CD4-positive, alpha-beta T cell treated with Interleukin-17A for 1 hour (primary cell): ENCODE measurements at places on chromosomes 12 and 14.

- DNase-seq = no peak
Observed at GRCh38 chr12:132117558-132117875, 26.6 kb downstream of the DDX51 start.

DNA sequence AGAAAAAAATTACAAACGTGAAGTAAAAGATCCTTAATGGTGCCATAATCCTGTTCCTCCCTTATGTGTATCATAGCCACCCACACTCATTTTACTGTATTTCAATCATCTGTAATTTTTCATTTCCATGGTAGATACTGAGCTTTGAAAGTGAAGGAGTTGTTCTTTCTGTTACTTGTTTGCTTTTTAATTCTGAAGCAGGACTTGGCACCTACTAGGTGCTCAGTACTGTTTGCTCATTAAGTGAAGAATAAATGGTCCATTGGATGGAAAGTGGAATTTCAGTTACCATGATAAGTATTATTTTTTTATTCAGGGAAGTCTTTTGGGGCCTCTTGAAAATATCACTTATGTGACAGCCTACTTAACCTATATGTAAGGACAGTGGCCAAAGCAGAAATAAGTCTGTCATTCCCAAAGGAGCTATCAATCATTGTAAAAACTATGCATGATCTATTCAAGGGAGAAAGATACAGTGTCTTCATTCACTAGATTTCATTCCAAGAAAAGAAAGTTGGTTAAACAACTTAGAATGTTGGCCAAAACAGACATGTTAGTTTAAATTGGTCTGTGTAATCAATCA lies 1244.4 kb upstream of the SEL1L start:
- DNase-seq = no peak

- DNase-seq = no peak
Observed at GRCh38 chr14:95981965-95982364, 57.2 kb upstream of the C14orf132 start.

DNA sequence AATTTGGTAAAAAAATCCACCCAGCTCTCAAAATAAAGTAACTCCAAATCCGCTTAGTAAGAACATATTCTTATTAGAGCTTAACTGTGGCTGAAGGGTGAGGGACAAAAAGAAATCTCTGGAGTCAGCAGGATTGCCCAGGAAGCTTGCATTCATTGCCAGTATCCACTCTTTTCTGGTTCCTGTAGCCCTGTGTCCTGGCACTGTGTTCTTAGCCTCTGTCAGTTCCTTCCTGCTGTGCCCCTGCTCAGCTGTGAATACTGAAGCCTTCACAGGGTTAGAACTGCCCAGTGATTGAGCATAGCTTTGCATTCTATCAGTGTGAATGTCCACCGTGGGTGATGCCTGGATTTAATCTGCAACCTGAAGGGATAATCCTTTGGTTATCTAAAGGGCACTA lies 266.9 kb upstream of the PELI2 start:
- no peak for DNase-seq

GRCh38 chr12:109182041-109182839 lies 65.9 kb downstream of the ACACB start:
- no peak for DNase-seq

- no peak for DNase-seq
Observed at GRCh38 chr14:30283822-30284446, 275.0 kb upstream of the G2E3 start.

- no peak for DNase-seq
Observed at GRCh38 chr12:108773798-108774788, 42.8 kb upstream of the CORO1C start.

GRCh38 chr12:78964521-78964920 lies 99.9 kb downstream of the SYT1 start:
- DNase-seq = no peak

- peak; percentile 78 for DNase-seq
Observed at GRCh38 chr12:53743266-53744129, 8.3 kb downstream of the CISTR start.

DNA sequence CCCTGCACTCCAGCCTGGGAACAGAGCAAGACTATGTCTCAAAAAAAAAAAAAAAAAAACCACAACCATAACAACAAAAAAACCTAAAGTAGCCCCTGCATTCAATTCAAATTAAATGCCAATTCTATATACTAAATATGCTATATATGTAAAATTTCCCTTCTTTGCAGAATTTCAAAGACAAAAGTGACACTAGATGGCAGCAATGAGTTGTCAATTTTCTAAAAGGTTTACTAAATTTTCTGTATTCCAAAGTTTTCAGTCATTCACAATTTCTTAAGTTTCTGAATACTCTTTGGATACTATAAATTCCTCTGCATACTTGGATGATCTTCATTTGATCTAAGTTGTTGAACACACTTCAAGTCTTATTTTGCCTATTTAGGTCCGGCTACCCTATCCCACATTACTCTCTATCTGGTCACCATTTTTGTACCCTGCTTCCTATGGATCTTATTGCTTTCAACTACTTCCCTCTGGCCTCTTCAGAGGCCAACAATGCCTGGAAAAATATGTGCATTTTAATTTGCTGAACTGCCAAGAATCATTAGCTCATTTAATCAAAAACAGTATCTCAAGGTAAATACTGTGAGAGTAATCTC lies 27.9 kb downstream of the HNRNPC start:
- peak; percentile 56 for DNase-seq

GRCh38 chr14:77324289-77324688 lies 3.5 kb downstream of the GSTZ1 start:
- DNase-seq = no peak

DNA sequence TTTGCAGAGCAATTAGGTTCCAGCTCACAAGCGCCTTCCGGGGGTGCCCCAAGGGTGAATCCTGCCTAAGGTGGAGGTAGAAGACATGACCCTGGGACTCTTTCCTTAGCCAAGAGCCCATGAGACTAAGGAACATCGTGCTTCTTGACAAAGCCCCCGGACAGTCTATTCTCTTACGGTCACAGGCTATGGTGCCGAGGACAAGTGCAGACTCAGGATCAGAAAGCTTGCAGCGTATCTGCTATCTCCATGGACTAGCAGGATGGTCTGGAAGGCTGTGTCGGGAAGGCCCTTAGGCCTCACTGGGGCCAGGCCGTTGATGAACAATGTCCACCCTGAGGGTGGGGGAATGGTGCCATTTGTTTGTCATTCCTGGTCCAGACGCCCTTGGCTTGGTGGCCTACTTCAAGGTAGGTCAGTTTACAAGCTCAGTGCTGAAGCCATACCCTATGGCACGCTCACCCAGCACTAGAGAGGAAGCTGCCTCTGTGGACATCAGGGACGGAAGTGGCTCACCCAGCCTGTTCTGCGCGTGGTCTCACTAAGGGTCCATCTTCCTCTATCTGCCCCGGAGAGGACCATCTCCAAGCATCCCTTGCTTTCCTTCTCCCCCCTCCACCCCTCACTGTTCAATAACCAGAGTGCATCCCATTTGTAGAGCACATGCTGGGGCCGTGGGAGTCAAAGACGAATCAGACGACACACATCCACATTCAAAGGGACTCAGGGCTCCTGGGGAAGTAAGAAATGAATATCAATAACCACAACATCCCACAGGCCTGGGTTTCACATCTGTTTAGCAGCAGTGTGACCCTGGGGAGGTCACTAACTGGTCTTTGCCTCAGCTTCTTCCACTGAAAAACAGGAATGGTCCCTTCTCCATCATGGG lies 45.0 kb upstream of the IQSEC3 start:
- DNase-seq = no peak

GRCh38 chr12:52739963-52740362 lies 36.6 kb upstream of the KRT77 start:
- no peak for DNase-seq

GRCh38 chr12:94141892-94142291 lies 6.5 kb upstream of the PLXNC1 start:
- DNase-seq = no peak

DNA sequence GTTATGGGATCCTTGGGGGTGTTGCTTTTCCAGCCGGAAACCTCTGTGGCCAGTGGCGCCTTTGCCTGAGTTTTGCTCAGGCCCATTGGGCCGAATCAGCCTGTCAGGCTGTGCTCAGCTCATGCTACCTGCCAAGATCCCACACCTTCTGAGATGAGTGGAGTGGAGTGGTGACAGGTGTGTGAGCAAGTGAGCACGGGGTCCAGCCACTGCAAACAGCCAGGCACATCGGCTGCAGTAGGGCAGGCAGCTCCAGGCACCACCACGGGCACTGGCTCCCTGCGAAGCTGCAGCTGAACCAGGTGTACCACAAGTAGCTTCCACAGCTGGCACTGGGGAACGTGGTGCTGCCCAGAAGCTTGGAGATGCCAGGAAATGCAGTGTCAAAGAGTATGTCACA lies 21.1 kb upstream of the WDR89 start:
- no peak for DNase-seq

DNA sequence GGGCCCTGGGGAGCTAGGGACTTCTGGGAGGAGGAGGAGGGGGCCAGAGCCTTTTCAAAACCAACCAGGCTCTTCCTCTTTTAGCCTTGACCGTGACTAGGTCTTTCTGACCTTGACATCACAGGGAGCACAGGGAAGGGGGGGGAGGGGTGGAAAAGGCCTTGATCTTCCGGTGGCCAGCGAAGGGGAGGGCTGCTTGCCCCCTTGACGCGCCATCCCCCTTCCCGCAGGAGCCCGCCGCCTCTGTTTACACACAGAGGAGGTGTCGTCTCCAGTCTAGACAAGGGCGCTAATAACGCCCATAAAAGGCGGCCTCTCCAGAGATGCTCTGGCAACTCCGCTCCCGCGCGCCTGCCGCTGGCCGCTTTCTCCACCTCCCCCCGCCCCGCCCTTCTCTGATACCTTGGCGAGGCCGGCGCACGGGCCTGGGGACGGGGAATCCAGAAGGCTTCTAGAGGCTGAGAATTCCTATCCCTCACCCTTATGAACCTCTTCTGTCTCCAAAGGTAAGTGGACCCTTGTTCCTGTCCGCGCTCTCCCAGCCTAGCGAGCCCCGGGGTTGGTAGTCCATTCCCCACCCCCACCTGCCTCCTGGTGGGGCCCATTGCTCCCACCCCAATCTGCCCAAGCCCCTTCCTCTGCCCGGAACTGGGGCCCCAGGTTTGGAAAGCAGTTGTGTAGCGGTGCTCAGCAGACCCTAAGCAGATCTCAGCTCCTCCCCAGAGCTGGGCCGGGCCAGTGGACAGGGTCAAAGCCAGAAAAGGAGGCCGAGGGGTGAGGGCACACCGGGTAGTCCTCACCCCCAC lies 4.9 kb upstream of the HOXC12 start:
- DNase-seq = no peak

GRCh38 chr12:51322452-51322851 lies 1.5 kb downstream of the BIN2 start:
- peak; percentile 30 for DNase-seq

- no peak for DNase-seq
Observed at GRCh38 chr12:61998791-61999190, 261.4 kb upstream of the USP15 start.

DNA sequence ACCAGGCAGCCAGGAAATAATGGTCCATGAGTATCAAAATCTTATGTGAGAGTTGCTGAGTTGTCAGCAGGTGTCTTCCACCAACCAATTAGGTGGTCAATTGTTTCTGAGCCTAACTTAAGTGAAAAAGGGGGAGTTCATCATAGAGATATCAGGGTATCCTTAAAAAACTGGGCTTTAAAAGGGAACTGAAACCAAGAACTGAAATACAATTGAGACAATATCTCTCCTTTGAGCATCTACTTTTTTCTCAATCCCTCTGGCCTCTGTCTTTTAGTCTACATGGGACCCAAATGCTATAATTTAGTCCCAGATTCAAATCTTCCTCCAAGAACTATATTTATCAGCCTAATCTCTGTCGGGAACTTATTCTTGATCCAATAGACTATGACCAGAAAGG lies 201.0 kb downstream of the BTG1 start:
- DNase-seq = no peak

- no peak for DNase-seq
Observed at GRCh38 chr14:100051543-100051942, 13.7 kb upstream of the EVL start.

DNA sequence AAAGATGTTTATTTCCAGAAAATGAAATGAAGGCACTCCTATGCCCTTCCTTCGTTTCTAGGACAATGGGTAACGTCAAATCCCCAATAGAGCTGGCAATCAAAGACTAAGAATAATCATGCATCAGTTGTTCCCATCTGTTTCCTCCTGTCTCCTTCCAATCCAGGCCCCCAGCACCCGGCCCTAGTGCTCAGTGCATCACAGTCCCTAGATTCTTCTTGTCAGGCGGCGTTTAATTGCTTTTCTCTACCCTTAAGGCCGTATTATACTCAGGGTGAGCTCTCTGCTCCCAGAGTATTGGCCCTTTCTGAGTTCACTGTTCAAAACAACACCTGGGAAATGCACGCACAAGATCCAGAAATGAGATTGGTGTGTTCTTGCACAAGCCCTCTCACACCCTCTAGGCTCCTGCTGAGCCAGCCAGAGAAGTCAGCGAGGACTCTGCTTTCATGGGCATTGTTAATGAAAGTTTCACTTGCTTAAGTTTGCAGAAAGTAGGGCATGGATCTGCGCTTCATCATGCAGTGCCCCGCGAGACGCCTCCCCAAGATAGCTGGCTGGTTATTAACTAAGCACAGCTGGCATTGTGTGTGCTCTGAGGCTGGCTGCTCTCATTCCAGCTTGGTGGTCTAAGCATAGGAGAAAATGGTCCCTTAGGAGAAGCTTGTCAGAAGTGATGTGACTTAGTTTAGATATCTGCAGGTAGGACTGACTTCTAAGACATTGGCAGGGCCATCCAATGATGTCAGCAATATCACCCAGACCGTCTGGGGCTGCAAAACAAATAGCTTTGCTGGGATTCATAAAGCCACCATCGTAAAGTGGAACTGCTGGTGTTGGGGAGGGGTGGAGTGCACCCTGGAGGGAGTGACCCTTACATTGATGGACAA lies 28.7 kb downstream of the CRACR2A start:
- no peak for DNase-seq

DNA sequence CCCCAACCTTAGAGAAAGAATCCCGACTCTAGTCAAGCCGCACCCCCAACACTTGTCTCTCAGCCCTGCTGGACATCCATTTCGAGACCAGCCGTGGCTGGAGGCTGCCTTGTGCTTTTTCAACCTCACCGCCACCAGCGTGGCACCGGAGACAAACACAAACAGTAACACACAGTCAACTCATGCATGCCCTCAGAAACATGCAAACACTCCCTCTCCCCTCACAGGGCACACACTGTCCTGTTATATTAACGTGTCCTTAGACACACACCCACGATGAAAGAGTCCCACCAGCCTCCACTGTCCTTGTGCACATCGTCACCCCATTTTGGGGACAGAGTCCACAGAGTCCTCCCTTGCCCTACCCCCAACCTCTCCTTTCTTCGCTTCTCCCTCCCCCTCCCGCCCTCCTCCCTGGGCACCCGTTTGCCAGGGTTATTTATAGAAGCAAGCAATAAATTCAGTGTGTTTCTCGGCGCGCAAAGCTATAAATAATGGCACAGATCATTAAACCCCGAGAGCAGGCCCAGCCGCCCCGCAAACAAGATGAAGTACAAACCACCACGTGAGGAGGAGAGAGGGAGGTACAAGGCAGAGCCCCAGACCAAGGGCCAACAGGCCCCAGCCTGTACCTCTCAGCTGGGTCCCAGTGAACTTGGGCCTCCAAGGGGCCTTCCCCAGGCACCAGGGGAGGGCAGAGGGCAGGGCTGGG lies 27.9 kb downstream of the SMUG1 start:
- DNase-seq = no peak

GRCh38 chr12:110012659-110013058 lies 13.4 kb downstream of the ANKRD13A start:
- no peak for DNase-seq

GRCh38 chr12:67449591-67450052 lies 180.5 kb downstream of the CAND1 start:
- DNase-seq = peak; percentile 38
